ENCODE measurements at places on chromosomes 7 and 10.

GRCh38 chr7:51705701-51706100 is 389.1 kb upstream of the COBL start:
- peak; percentile 59 for DNase-seq

DNA sequence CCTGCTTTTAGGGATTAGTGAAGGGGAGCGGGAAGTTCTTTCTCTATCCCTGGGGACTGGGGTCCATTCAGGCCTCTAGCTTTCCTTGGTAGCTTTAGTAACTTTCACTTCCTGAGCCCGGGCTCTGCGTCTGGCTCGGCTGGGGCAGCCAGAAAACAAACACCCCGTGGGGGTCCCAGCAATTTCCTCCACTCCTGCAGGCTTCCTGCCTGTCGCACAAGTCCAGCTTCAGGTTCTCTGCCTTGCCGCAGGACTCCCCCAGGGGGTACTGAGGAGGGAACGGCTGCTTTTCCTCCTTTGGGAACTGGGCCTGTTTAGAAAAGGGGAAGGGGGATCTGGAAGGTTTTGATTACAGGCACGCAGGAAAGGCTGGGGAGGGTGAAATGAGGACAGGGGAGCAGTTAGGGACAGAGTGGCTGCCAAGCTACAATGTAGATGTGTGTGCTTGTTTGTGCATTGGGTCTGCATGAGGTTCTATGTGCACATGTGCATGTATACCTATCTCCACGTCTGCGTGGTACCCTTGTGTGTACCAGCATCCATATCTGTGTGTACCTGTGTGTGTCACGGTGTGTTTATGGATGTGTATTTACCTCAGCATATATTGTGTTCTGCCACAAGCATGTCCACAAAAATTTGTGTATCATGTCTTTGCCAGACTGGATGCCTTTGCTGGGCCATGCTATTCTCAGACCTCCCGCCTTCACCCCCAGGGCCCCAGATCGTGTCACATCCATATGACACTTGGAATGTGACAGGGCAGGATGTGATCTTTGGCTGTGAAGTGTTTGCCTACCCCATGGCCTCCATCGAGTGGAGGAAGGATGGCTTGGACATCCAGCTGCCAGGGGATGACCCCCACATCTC is 2.0 kb downstream of the KAZALD1 start:
- DNase-seq: no peak

GRCh38 chr10:8445353-8445752 is 390.9 kb downstream of the GATA3 start:
- DNase-seq: no peak

DNA sequence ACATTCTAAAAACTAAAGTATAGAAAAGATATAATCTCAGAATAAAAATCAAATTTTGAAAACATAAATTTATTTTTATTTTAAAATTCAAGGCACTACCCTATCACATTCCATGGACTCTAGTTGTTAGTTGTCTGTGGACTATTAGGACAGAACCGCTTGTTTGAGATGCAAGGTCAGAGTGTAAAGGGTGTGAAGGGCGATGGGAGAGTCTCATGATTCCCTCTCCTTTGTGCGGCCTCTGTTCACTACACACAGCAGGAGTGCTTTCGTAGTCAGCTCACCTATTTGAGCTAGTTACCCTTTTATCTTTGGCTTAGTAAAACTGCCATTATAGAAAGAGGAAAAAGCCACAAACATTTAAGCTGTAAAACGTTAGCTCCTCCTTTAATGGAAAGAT is 189.8 kb upstream of the TEX47 start:
- DNase-seq: no peak

DNA sequence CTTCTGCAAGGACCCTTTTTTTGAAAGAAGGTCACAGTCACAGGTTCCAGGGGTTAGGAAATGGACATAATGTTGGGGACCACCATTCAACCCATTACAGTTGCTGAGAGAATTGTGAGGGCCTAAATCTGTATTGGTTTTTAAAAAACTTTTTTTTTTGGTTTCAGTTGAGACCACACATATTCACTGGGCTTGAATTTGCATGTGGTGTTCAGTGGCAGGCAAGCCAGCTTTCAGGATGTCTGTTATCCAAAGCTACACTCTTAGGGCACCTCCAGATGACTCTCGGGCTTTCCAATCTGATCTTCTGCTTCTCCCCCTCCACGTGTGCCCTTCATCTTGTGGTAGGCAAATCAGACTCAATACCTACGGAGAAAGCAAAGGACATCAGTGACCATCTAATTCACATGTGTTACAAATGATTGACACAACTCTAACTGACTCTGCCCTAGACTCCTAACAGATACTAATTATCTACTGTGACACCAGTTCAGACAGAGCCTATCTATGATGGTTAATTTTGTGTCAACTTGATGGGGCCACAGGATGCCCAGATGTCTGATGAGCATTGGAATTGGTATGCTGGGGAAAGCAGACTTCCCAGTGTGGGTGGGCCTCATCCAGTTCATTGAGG is 93.3 kb upstream of the ELMO1 start:
- no peak for DNase-seq

DNA sequence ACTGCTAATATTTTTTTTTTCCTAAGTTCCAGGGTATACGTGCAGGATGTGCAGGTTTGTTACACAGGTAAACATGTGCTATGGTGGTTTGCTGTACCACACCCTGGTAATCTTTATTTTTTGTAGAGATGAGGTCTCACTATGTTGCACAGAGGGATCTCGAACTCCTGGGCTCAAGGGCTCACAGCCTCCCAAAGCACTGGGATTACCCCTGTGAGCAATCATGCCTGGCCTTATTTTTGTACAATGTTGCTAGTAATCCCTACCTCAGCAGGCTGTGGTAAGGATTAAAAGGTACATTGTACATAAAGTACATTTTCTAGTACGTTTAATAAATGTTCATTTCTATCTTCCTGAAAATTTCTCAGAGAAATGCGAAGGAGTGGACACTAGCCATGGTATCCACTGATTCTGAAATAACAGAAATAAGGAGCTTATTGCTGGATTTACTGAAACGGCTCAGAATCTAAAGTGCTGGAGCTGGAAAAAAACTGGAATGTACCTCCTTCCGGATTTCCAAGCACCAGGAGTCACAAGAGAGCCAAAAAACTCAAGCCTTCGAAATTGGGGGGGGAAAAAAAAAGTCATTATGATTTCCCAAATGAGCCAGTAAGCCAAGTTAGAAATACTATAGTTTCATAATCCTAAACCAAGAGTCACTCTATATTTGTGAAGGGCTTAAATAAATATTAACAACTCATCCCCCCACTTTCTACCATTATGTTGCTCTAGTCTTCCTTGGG is 69.6 kb downstream of the NT5C2 start:
- DNase-seq: no peak

DNA sequence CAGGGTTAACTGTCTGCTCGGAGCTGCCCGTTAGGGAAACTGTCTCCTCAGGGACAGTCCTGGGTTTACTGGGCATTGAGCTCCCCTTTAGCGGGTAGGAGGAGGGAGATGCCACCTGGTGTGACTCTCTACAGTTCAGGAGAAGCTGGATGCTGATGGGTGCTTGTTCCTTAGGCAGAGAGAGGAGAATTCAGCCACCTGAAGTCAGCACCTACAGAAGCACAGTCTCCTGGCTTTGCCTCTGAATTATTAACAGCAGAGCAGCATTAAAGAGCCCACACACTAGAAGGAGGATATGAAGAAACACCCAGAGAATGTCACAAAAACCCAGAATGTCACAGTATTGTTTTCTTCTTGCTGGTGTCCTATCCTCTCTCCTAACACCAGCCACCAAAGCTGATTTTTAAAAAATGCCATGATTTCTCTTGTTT is 696 bp downstream of the GIMAP4 start:
- no peak for DNase-seq

DNA sequence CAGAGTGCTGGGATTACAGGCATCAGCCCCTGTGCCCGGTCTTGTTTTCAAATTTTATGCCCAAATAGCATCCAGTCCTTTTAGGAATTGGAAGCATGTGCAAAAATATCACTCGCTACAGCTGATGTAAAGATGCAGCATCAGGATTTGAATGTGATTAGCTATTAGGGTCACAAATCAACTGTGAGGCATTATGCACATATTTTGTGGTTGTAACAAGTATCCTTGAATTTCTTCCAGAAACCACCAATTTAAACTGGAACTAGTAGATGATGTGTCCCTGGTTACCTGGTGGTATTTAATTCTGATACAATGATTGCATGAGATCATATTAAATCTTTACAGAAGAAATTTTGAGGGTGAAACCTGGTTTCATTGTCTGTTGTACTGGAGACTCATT is 41.0 kb upstream of the ITGA8 start:
- DNase-seq: no peak

GRCh38 chr7:55061726-55062499 is 43.1 kb downstream of the EGFR start:
- no peak for DNase-seq

DNA sequence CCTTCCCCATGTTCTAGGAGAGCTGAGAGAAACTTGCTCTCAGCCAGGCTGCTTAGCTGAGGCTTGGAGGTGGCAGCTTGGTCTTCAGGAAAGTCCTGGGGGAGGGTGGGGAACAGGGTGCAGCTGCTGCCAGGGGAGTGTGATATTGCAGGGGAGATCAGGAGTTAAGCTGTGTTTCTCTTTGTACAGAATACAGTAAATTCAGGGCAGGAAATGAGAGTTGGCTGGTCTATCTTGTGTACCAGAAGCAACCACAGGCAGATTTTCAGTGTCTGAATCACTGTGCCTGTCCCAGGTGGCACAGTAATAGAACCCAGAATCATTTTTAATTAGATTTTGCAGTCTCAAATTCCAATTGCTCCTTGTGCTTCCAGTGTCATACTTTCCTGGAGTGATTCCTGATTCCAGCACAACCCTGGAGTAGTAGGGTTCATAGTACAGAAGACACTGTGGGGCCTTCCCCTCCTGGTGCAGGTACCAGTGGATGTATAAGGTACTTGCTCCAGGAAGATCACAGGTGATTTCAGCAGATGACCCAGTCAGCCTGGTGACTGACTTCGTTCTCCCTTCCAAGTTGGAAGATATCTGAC is 94.0 kb upstream of the TARP start:
- DNase-seq: no peak

DNA sequence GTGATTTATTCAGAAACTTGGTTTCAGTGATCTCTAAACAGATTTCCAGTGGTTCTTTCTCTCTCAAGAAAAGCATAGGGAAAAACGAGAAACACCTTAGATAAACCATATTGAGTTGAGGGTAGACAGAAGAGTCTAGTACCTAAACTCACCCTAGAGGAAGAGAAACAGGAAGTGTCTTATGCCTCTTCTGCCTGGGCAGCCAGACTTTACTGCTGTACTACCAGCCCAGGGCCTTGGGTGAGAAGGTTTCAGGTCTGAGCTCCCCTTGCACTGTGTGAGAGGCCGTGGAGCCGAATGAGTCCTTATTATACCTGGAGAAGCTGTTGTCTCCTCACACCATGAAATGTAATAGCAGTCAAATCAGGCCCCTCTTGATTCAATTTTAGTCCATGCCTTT is 18.2 kb downstream of the HIF1AN start:
- no peak for DNase-seq

DNA sequence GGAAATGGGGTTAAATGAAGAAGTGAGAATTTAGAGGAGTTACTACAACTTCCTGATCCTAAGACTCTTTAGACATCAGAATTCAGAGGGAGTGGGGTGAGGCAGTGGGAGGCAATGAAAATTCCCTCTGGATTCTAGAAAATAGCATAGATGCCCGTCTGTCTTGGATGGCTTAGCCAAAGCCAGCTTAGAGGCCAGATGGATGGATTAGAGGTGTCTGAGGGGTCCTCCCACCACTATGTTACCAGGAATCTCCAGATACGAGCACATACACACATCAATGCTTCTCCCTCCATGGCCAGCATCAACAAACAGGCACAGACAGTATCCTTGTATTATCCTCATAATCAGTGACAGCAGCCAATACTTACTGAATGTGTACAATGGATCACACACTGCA is 418.1 kb downstream of the PLXNA4 start:
- no peak for DNase-seq

- no peak for DNase-seq
Measured at GRCh38 chr7:47104206-47104549, 477.7 kb downstream of the TNS3 start.

GRCh38 chr7:120201290-120201689 is 71.7 kb upstream of the KCND2 start:
- no peak for DNase-seq

- no peak for DNase-seq
Measured at GRCh38 chr10:95742962-95743535, 12.9 kb upstream of the ENTPD1 start.

DNA sequence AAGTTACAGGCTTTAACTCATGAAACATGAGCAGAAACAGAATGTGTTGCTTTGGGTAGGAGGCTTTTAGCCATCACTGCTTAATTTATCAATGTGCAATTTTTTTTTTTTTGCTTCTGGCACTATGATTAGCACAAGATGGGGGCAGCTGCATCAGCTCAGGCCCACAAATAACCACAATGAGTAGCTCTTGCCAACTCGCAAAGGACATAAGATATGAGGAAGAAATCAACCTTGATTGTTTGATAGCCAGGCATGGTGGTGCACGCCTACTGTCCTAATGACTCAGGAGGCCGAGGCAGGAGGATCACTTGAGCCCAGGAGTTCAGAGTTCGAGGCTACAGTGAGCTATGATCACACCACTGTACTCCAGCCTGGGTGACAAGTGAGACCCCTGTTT is 12.3 kb downstream of the NOD1 start:
- DNase-seq: no peak

DNA sequence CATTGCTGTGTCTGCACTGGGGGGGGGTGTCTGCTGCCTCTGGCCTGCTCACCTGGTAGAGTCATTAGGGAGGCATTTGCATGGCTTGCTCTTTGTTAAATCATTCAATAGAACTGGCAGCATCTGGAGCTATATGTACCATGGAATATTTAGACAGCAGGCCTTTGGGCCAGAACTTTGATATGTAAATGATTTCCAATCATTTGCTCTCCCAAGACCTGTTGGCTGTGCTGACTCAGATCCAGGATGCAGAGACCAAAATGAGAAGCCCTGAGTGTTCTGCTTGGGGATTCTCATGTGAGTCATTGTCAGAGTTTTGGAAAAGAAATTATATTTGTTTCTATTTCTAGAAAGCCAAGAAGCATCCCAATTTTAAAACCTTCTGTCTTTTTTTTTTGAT is 257.6 kb upstream of the IGFBP3 start:
- DNase-seq: no peak

DNA sequence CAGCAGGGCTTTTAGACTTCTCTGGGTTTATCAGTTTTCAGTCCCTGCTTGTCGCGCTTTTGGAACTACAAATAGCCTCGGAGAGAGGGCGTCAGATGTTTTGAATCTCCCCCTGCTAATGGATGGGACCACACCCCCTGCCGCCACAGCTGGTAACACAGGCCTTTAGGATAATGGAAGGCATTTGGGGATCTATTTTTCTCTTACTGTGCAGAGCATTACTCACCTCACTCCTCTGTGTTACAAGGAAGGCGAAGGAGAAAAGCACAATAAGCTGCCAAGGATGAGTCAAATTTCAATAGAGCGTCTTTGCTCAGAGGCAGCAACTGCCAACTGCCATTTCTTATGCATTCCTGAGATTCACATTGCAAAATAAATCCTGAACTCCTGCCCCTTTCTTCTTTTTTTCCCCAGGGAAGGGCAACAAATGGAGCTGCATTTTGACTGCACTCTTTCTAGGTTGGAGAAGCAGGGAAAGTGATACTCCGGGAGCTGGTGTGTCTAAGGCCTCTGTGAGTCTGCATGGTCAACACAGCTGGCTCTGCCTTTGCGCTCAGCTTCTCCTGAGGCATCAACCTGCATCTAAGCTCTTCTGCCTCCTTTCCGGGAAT is 31.5 kb upstream of the SMNDC1 start:
- peak; percentile 90 for DNase-seq
